Stimulated activated CD4-positive, alpha-beta T cell treated with anti-CD3 and anti-CD28 coated beads, Interleukin-15, amount 100 ng/mL, for 1 hour (primary cell): ENCODE measurements at places on chromosomes 6 and 20.

GRCh38 chr6:147179809-147180208, 24.4 kb upstream of the STXBP5 start:
- DNase-seq, result no peak

DNA sequence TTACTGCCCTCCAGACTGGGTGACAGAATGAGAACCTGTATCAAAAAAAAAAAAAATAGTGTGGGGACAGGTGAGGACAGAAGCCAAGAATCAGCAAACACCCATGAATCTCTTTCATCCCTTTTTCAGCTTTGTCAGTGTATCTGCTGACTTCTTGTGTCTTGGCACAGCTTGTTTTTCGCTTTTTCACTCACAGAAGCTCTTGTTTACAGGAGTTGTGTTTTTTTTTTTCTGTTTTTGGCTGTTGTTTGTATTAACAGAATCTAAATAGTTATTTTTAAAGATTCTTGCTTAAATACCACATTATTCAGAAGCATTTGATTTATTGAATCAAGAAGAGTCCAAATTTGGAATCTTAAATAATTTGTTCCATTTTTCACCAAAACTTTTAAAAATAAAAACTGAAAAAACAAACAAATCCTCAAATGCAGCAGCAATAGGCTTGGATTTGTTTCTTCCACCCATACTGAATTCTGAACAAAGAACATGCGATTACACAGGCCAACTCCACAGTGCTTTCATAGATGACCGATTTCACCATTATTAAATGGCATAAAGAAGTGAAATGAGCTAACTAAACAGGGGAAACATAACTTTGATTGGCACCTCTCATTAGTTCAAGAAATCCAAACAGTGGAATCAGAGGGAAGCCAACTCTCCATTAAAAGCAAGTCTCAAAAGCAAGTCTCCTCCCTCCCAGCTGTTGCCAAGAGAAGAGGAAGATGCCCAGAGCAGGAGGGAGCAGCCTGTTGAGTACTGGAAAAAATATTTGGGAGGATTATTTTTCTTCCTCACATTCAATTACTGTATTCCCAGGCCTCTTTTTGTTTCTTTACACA, 27.2 kb upstream of the GPR63 start:
- DNase-seq, result no peak

DNA sequence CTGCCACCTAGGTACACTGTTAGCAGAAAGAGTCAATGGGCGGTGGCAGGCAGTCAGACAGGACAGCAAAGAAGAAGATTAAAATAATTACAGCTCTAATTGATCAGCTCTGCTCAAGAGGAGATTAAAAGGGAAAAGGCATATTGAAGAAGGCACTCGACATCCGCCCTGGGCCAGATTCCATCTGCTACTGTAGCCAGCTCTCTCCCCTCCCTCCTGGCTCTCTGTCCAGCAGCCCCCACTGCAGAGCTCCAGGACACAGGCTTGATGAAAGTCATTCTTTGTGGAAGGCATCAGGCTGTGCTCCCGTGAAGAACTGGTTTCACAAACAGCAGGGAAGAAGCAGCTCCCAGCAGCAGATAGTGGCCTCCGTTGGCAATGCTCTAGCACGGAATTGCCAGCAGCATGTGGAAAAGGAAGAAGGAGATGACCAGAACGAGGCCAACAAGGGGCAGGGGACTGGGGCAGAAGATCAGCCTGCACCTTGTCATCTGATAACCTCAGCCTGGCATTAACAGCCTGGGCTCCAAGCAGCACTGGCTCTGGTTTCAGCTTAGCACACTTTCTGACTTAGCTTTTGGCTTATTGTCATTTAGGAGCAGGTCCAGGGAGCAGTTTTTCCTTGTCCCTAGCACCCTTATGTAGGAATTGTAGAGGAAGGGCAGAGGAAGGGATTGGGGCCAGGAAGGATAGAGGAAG, 465.9 kb downstream of the KIF16B start:
- DNase-seq, result no peak

DNA sequence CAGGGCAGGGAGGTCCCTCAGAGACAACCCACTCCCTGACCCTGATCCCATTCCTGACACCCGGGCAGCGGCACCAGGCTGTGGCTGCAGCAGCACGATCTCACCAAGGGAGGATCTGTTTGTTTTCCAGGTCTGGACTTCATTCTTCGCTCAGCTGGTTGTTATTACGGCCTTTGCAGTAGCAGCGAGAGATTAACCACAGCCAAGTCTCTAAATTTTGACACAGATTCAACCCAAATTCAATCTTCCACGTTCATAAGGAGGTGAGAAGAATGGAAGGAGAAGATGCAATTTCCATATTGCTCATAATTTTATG, 91.1 kb upstream of the THBS2 start:
- no peak for DNase-seq

GRCh38 chr6:35149891-35150566, 8.9 kb upstream of the TCP11 start:
- no peak for DNase-seq

- no peak for DNase-seq
These were observed 8.5 kb upstream of the PTCRA start for GRCh38 chr6:42907336-42907735.

- DNase-seq, result no peak
These were observed 19.9 kb downstream of the PXT1 start for GRCh38 chr6:36422714-36423100.

DNA sequence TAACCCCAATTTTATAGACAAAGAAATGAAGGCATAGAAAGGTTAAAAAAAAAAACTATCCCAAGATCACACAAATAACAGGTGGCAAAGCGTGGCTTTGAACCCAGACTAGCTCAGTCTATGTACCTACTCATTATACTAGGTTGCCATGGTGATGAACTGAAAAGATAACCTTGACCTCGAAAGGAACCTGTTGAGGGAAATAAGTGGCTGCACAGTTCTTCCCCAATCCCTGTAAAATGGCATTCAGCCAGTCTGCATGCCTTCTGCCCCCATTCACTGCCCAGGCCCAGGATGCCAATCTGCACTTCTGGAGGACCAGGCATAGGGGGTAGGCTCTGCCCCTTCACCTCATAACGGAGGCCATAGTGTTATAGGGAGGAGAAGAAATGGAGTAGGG, 295.2 kb downstream of the PTPRT start:
- DNase-seq, result no peak
